ENCODE measurements at places on chromosomes 4 and X. TPM values are rescaled to one million over a fixed set of nuclear protein-coding genes. Genes with fewer than 3 reads are reported as not detected.

DNA sequence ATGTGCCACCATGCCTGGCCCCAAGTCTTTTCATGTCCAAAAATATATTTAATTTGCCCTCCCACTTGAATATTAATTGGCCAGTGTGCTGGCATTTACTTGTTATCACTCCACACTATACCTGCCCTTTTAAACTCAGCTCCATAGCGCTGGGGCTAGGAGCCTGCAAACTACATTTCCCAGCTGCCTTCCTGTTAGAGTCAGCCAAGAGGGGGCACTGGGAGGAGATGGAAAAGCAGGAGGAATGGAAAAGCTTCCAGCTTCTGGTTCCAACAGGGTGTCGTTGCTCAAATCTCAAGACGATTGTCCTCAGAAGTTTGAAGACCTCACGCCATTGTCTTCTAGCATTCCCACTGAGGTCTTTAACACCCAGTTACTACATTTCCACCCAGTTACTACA is 315.5 kb downstream of the BCOR start:
- H3K27me3 ChIP-seq = no peaks in the 10 kb centered on the region
- H3K4me3 ChIP-seq = no peak overlapping the region
- H3K36me3 ChIP-seq = no peaks in the 10 kb centered on the region

DNA sequence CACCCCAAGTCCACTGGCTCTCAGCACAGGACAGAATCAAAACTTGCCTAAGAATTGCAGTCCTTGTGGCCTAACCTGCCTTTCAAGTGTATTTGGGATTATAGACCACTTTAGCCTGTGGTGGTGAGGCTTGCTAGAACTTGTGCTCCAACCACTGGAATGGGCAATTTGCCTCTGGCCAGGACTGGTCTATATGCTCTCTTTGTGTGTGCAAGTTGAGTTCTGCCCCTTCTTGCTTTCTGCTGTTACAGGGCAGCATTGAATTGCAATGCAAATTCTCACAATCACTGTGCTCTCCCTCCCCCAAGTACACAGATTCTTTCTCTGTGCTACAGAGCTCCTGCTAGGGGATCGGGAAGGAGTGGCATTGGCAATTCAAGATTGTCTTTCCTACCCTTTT is 233.6 kb upstream of the DIPK2B start:
- H3K27me3 ChIP-seq = no peaks in the 10 kb centered on the region
- H3K36me3 ChIP-seq = no peaks in the 10 kb centered on the region
- H3K4me3 ChIP-seq = no peak overlapping the region
- H3K4me1 ChIP-seq = no peaks in the 10 kb centered on the region

GRCh38 chr4:3851211-3851610 is 85.0 kb downstream of the ADRA2C start:
- no peaks in the 10 kb centered on the region for H3K4me1 ChIP-seq
- H3K27ac ChIP-seq = no peak overlapping the region
- DNase-seq = no peak
- H3K36me3 ChIP-seq = no peaks in the 10 kb centered on the region
- H3K4me3 ChIP-seq = no peak overlapping the region

GRCh38 chrX:13420545-13421183 is 100.8 kb upstream of the ATXN3L start:
- peaks cover 60% of the 10 kb centered on the region for H3K4me1 ChIP-seq
- no peak for DNase-seq
- no peaks in the 10 kb centered on the region for H3K36me3 ChIP-seq

RPS6KA6 gene
- total RNA-seq = 0.51 TPM

TMLHE gene
- 14.0 TPM for total RNA-seq

DNA sequence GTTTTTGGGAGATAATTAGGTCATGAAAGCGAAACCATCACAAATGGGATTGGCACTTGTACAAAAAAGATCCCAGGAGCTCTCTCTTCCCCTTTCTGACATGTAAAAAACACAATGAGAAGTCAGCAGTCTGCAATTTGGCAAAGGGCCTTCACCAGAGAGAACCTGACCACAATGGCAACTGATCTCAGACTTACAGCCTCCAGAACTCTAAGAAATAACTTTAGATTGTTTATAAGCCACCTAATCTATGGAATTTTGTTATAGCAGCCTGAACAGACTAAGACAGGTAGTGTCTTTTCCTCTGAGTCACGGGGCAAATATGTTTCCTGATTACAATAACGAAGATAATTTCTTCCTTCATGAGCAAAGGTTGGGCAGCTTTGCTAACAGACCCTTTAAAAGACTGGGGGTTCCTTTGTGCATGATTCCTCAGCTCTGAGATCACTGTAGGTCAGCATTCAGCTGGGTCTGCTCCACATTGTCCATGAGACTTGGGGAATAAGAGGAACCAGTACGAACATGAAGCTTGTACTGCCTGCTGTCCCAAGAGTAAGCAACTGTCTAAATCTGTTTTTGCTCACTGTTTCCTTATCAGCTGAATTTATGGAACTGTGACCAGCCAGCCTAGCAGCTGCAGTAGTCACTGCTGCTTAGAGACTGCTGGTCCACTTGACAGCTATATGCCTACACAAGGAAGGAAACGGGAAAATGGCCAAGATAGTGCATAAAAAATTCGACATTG is 191.6 kb downstream of the ANAPC10 start:
- no peaks in the 10 kb centered on the region for H3K4me1 ChIP-seq
- H3K4me3 ChIP-seq = no peak overlapping the region
- no peaks in the 10 kb centered on the region for H3K27me3 ChIP-seq
- no peak overlapping the region for H3K27ac ChIP-seq

DNA sequence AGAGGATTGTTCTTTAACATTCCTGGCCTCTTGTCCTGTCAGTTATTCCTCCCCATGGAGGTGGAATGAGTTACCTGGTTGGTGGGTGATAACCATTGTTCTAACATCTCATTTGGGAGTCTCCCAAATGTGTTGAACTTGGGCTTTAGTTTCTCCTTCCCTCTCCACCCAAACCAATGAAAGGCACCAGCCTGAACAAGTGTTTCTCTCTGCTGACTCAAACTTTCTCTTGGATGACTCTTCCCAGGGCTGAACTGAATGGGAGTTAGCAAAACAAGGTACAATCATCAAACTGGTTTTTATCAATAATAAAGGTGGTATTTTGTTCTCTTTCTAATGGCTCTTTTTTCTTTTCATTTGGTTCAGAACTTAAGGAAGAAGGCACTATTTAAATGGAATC is 2.7 kb downstream of the DYNLT3 start:
- H3K36me3 ChIP-seq = peaks cover 15% of the 10 kb centered on the region
- DNase-seq = no peak
- no peak overlapping the region for H3K27ac ChIP-seq
- H3K4me3 ChIP-seq = no peak overlapping the region
